ENCODE measurements at places on chromosomes 1 and 21.

- DNase-seq, result no peak
These were observed 41.2 kb downstream of the NME7 start for GRCh38 chr1:169326261-169326955.

- DNase-seq, result no peak
These were observed 84.9 kb downstream of the ITPKB start for GRCh38 chr1:226654046-226654667.

GRCh38 chr1:5369223-5369622 lies 623.0 kb downstream of the NPHP4 start:
- no peak for DNase-seq

DNA sequence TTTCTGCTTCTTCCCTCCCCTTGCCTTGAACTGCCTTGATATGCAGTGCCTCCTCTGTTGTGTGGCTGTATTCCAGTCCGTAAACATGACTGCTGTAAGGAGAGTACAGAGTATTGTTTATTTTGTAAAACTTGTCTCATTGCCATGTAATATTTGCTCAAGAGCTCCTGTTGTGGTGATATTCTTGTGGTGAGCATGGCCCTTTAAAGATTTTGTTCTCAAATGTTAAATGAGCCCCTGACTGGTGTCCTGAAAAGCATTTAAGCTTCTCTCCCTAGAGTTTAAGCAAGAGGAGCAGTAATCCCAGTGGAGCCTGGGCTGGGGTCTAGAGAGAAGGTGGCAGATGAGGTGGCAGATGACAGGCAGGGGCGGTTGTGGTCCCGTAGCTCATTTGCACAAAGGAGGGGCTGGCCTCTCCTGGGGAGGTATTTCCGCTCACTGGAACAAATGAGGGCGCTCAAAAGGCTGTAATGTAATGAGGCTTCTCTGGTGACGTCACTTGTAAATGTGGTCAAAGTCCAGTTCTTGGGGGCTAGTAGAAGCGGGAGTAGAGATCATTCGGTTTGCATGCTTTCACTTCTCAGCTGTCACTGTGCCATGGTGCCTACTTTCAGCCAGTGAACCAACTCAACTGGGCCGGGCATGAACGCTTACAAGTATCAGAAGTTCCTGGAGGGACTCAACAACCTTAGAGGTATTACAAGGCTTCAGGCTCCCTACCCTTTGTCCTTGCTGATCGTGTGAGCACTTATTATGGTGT lies 46.0 kb upstream of the MACF1 start:
- no peak for DNase-seq

DNA sequence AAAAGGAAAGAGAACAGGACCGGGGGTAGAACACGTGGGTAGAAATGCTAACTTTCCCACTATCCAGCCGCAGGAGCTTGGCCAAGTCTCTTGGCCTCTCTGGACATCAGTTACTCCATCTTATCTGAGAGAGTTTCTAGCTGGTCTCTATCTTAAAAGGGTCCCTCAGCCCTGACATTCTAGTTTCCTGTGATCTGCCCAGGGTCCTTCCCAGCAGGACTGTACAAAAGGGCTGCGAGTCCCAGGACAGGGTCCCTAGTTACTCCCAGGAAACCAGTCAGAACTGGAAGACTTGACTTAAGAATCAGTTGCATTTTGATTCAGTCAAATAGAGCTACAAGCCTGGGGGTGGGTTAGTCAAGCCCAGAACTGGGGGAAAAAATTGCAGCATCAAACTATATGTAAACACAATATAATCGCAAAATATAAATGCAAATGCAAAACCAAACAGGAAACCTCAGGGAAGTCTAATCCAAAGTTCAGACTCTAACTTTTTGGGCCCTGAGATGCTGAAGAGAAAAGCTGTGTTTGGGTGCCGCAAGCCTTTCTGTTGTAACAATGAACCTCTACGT lies 2.9 kb downstream of the ASAP3 start:
- DNase-seq, result no peak

- DNase-seq, result no peak
These were observed 6.8 kb downstream of the TIE1 start for GRCh38 chr1:43307458-43308158.

Data from stimulated activated naive CD8-positive, alpha-beta T cell treated with anti-CD3 and anti-CD28 coated beads, Interleukin-15, amount 100 ng/mL, for 72 hours (primary cell).